ENCODE measurements at places on chromosomes 4 and X.

- no peak for DNase-seq
Measured at GRCh38 chr4:8685831-8686230, 93.3 kb downstream of the CPZ start.

- no peak for DNase-seq
Measured at GRCh38 chrX:141180851-141181250, 3.9 kb upstream of the LDOC1 start.

- peak; percentile 95 for DNase-seq
Measured at GRCh38 chr4:139988863-139989765, 164.9 kb downstream of the MAML3 start.

DNA sequence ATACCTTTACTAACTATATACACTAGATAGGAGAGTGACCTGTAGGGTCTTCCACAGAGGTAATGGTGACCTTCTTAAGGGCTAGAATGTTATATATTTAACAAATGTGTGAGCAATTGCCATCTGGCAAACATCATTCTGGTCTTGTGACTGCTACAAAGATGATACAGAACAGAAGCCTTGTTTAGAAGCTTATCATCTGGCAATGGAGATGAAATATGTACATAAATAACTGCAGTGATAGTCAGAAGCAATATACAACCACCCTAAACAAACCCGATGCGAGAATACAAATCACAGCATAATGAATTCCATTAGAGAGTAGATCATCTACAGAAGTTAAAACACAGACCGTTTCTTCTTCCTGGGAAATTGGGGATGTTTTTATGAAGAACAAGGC lies 952.7 kb upstream of the SLIT2 start:
- DNase-seq, result peak; percentile 16

DNA sequence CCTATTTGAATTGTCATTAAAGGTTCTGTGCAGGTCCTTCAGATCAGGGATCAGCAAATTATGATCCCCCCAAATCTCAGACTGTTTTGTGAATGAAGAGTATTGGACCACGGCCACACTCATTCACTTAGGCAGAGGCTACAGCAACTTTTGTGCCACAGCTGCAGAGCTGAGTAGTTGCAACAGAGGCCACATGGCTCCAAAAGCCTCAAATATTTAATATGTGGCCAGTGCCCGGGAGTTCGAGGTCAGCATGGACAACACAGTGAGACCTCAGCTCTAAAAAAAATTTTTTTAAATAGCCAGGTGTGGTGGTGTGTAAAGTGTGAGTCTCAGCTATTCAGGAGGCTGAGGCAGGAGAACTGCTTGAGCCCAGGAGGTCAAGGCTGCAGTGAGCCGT lies 100.7 kb downstream of the NSUN7 start:
- DNase-seq, result no peak

- DNase-seq, result no peak
Measured at GRCh38 chr4:88821522-88821921, 123.9 kb upstream of the NAP1L5 start.

DNA sequence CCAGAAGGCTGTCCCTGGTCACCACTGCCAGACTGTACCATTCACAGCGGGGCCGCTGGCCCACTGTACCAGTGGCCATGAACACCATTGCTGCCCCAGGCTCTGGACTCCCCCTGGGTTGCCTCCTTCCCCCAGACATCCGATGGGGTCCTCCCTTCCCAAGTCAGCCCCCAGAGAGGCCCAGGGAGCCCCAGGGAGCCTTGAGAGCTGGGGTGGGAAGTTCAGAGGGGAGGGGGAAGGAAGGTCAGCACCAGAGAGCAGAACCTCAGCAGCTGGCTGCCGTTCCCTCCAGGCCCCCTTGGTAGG lies 441 bp upstream of the ARHGAP4 start:
- no peak for DNase-seq

DNA sequence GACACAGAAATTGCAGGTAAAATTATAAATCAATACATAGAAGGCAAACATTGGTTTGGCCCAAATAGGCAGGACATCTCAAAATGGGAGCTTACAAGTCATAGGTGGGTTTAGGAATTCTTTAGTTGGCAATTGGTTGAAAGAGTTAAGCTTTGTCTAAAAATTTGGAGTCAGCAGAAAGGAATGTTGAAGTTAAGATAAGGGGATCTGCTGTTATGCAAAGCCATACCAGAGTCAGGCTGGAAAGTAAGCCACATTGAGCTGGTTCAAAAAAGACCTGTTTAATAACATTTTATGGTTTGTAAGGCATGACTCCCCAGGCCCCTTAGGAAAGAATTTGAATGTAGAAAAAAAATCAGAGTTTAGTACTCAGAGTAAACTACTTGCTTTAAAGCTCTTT lies 92.6 kb downstream of the IL13RA2 start:
- DNase-seq, result peak; percentile 55

All from fibroblast of skin of back (primary cell).